ENCODE measurements at places on chromosomes 13 and 19.

DNA sequence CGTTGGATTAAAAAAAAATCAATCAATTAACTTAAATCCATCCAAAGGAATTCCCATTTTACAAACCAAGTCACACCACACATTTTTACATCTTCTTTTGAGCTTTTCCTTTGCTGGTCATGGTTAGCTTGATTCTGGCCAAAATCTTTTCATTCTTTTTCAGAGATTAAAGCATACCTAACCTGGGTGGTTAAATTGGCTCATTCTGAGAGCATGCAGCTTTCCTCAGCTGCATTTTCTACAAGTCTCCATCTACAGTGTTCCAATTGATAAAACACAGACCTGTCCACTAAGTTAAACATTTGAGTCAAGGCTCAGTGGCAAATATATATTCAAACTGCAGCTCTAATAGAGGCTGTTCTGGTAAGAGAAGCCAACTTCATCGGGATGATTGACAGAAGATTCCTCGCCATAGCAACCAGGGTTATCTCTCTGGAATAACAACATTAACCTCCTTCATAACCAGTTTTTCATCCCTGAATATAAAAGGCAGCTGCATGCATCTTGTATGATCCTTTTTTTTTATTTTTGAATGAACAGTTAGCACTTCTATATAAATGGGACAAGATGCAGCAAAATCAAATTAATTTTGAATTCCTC lies 106.2 kb downstream of the DNAJC15 start:
- DNase-seq = no peak

DNA sequence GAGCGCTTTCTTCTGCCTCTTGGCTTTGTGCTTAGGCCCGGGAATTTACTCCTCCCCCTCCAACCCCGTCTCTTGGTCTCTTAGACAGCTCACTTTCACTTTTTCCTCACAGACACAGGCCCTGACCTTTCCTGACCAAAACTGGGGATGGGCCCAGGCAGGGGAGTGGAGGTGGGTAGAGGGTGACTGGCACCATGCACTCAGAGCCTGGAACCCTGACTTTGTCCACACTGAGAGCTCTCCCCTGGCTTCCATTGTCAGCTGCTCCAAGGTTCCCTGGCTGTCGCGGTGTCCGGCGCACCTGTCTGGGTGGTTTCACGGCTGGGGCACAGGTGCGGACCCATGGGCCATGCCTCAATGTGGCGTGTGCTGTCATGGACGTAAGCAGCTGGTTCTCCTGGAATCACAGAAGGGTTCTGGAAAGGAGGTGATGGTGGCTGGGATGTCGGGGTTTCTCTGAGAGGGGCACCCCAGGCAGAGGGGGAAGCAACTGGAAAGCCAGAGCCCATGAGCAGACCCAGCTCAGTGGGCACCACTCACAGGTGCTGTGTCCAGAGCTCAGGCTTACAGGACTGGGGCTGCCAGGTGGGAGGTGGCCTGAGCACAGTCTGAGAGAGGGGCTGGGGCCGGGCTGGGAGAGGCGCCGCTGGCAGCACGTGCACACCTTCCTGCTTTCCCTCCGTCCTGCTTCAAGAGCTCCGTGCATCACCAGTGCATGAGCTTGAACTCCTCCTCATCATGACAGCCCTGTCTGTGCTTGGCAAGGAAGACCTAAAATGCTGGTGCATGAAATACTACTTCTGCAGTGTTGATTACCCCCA lies 28.0 kb upstream of the C1QTNF9 start:
- no peak for DNase-seq

GRCh38 chr19:15154002-15154612 lies 46.7 kb downstream of the NOTCH3 start:
- no peak for DNase-seq

GRCh38 chr19:40147338-40147692 lies 43.9 kb upstream of the MAP3K10 start:
- DNase-seq = peak; percentile 1

DNA sequence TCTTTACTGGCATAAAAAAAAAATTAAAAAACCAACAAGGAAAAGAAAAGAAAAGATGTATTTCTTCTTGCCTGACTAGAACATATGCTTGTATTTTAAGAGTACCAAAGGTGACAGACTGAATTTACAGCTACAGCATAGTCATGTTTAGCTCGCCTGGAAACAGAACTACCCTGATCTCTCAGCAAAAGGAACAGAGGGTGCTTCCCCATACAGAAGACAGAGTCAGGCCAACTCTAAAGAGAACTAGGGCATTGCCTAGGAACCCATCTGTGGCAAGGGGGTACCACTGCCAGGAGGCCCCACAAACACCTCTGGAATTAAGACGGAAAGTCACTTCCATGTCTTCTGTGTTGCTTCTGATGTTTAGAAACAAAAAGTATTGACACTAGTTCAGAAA lies 252.1 kb upstream of the STARD13 start:
- DNase-seq = no peak

DNA sequence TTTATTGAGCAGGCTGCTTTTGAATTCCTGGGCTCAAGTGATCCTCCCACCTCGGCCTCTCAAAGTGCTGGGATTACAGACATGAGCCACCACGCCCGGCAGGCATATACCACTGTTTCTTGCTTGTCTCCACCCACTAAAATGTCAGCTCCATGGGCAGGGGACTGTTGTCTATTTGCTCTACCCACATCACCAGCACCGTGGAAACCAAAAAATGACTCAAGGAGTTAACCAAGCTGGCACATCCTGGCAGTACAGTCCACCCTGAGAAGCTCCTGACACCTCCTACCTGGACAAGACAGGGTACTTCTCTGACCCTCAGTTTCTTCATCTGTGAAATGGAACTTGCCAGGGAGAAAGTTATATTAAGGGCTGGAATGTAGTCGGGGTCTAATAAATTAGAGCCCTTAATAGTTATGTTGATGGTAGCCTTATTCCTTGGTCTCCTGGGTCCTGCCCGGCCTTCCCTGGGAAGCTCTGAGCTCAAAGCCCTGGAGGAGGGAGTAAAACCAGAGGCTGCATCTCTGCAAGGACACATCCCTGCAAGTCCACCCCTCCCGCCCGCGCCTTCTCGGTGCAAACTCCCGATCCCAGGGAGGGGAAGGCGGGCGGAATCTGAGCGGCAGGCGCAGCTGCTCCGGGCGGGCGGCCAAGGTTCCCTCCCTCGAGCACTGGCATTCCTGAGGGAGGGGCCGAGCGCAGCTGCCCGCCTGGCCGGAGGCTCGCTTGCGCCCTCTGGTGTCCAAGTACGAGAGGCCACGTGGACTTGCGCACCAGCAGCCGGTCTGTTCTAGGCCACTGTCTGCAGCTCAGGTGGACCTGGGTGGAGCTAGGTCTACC lies 14.1 kb downstream of the RDH8 start:
- peak; percentile 98 for DNase-seq

- no peak for DNase-seq
Measured at GRCh38 chr13:33270895-33271538, 14.5 kb downstream of the STARD13 start.

DNA sequence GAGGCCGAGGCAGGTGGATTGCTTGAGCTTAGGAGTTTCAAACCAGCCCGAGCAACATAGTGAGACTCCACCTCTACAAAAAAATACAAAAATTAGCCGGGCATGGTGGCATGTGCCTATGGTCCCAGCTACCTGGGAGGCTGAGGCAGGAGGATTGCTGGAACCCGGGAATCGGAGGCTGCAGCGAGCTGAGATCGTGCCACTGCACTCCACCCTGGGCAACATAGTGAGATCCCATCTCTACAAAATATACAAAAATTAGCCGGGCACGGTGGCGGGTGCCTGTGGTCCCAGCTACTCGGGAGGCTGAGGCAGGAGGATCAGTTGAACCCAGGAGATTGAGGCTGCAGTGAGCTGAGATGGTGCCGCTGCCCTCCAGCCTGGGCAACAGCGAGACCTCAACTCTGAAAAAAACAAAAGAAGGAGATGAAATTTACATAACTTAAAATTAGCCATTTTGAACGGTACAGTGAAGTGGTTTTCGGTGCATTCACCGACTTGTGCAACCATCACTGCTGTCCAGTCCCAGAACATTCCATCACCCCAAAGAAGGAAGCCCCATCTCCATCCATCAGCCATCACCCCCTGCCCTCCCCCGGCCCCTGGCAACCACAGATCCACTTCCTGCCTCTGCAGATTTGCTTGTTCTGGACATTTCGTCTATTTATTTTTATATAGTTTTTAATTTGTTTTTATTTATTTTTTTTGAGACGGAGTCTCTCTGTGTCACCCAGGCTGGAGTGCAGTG lies 1.6 kb upstream of the AZU1 start:
- DNase-seq = no peak

DNA sequence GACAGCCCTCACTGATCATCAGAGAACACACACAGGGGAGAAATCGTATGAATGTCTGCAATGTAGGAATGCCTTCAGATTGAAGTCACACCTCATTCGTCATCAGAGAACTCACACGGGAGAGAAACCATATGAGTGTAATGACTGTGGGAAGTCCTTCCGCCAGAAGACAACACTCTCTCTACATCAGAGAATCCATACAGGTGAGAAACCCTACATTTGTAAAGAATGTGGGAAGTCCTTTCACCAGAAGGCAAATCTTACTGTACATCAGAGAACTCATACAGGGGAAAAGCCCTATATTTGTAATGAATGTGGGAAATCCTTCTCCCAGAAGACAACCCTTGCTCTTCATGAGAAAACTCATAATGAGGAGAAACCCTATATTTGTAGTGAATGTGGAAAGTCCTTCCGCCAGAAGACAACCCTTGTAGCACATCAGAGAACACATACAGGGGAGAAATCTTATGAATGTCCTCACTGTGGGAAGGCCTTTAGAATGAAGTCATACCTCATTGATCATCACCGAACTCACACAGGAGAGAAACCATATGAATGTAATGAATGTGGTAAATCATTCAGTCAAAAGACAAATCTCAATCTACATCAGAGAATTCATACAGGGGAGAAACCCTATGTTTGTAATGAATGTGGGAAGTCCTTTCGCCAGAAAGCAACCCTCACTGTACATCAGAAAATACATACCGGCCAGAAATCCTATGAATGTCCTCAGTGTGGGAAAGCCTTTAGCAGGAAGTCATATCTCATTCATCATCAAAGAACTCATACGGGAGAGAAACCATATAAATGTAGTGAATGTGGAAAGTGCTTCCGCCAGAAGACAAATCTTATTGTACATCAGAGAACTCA lies 32.5 kb downstream of the ZNF567 start:
- no peak for DNase-seq

- peak; percentile 25 for DNase-seq
Measured at GRCh38 chr13:106649495-106649894, 81.6 kb upstream of the ARGLU1 start.

- DNase-seq = peak; percentile 84
Measured at GRCh38 chr19:43798546-43799409, 3.5 kb downstream of the LYPD5 start.

DNA sequence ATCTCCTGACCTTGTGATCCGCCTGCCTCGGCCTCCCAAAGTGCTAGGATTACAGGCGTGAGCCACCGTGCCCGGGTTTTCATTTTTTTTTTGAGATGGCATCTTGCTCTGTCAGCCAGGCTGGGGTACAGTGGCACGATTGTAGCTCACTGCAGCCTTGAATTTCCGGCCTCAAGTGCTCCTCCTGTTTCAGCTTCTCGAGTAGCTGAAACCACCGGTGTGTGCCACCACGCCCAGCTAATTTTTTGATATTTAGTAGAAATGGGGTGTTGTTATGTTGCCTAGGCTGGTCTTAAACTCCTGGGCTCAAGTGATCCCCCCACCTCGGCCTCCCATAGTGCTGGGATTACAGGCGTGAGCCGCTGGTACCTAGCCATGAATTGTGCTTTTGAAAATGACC lies 5.9 kb downstream of the ADAT3 start:
- DNase-seq = no peak

- DNase-seq = no peak
Measured at GRCh38 chr19:55106591-55106990, 10.8 kb downstream of the PPP1R12C start.

GRCh38 chr13:36131931-36132297 lies 732 bp upstream of the DCLK1 start:
- DNase-seq = no peak

GRCh38 chr13:83752141-83752540 lies 130.1 kb downstream of the SLITRK1 start:
- DNase-seq = no peak

- no peak for DNase-seq
Measured at GRCh38 chr19:8209462-8210378, 550 bp downstream of the CERS4 start.
